Activated CD8-positive, alpha-beta memory T cell treated with anti-CD3 and anti-CD28 coated beads for 1 hour (primary cell): ENCODE measurements at places on chromosomes 2 and 18.

GRCh38 chr2:237289139-237289538 lies 124.8 kb downstream of the COL6A3 start:
- DNase-seq, result no peak

DNA sequence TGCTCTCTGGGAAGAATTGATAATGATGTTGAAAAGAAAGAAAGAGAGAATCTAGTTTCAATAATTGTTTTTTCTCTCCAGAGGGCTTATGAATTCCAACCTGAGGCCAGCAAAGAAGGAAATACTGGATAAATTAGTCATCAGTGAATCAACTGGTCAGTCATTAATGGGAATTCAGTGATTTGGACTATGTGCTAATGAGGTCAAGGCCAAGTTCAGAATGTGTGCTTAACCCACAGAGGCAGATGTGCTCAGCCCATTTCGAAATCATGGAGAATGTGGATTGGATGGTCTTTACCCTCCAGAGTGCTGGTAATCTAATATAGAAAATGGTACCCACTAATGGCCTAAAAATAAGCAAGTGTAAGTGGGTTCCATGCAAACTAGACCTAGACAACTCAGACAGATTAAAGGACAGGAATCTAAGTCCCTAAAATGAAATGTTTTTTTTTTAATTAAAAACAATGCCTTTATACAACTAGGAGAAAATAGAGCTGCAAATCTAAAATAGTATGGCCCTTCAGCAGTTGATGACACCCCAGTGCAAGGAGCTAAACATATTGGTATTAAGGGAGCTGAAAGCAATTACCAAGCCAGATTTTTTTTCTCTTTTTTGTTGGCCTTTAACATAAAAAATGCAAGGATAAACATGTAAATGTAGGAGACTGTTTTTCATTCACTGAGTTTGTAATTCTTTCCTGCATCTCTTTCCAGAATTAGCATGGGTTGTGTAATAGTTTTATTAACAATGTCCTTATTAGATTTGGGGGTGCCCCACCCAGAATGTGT lies 296.9 kb downstream of the SATB2 start:
- no peak for DNase-seq

DNA sequence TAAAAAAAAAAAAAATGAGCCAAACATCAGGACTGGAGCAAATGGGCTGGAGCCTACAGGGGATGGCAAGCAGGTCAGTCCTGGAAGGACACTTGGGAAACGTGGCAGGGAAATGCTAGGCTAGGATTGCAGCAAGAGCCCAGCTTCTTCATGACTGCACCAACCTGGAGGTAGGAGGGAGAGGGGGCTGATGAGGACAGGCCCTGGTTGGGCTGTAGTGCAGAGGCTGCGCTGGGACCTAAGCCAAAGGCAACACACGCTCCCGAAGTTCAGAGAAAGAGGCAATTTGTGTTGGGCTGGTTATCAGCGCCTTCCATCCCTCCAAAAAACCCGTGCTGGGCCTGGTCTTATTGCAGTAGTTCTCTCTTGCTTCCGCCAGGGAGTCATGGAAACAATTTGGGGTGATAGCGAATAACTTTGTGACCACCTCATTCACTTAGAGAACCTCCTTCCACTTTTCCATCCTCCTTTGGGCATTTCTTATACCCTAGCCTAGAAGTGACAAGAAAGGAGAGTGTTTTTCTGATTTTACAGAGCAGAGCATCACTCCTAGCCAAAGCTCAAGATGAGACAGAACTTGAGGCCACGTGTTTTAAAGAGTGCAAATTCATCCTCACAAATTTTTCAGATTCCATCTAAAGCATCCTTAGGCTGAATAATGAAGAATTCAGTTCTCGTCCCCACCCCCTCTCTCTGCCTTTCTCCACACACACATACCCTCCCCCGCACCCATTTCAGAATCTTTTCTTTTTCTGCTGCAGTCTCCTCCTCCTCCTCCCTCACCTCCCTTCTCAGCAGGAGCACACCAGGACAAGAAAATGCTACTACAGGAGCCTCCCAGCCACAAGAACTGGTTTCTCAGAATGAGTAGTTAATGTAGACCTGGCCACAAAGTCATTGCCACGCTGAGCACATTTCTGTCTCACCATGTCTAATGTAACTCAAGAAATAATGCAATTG lies 82.5 kb upstream of the STPG4 start:
- DNase-seq, result no peak

DNA sequence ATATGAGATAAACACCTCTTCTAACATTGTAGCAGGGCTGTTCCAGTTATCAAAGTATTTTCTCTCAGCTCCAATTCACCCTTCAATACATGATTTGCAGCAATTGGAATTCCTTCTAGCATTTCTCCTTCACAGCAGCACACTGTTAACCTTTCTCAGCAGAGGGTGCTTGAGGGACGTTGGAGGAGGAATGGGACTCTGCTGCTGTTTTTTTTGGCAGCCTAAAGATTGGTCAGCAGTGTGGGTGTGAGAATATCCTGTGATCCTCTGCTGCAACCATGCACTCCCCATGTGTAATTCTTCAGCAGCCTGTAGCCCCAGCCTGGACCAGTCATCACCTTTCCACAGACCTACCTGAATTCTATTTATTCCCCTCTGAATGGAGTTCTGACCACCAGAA lies 1708.9 kb upstream of the CELF4 start:
- DNase-seq, result no peak

DNA sequence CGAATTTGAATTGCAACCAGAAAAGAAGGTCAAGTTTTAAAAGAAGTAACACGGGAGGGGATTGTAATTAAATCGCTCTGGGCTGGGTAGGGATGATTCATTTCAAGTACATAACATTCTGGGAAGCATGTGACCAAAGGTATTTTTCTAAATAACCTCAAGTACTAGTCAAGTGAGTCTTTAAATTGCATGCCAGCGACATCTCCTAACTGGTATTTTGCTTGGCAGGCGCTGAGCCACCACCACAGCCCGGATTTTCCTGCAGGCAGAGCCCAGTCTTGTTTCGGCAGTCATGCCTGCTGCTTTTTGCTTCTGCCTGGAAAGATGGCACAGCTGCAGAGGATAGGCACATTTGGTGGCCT lies 33.7 kb upstream of the NPAS2 start:
- no peak for DNase-seq

GRCh38 chr18:54181856-54182602 lies 42.4 kb downstream of the MBD2 start:
- no peak for DNase-seq

- DNase-seq, result no peak
These were observed 36.3 kb downstream of the VSNL1 start for GRCh38 chr2:17576802-17577201.

DNA sequence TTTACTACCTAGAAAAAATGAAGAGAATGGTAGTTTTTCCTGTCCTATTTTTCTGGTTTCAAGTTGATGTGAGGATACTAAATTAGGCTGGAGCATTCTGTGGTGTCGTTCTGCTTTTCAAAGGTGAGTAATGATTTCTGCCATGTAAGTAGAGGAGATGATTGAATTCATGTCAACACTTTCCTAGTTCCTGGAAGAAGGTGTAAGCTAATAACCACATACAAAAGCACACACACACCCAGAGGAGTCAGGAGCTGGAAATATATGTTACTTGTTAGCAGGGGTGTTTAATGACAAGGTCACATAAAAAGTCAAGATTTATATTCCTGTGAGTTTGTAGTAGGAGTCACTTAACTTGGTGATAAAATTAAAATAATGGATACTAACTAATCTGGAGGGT lies 172.1 kb downstream of the TMX3 start:
- DNase-seq, result no peak

DNA sequence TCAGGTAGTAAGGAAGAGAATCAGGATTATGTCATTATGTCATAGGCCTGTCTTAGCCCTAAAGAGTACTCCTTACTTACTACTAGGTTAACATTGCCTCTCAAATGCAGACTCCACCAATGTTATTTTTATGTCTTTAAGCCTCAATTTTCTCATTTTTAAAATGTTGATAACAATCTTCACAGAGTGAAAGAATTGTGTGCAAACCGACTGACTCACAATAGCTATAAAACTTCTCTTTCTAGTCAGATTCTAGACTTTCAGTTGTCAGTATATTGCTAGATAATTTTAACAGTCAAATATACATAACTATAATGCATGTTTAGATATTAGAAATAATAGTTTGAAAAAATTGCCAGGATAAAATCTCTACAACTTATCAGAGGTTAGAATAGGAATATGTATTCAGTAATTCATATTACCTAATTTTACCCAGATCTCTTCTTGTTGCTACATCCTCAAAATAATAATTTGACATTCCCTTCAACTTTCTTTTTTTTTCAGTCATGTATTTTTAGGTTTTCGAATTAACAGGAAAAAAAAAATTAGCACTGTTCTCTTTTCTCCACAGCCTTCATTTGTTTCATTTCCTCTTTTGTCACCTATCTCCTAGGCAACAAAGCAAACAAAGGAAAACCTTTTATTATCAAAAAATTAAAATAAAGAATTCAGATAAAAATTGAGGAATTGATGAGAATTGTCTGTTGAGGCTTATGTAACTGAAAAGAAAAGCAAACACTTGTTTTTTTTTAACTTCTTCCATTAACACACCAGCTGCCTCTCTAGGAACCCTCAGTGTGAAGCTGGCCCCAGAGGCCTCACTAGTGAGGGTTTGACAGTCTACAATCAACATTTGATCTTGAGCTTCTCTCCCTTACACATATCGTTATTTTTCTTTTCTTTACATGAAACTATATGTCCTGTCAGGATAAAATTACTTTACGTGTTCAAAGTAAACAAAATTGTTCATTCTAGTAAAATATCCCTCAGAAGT lies 279.0 kb downstream of the CALCRL start:
- DNase-seq, result no peak

DNA sequence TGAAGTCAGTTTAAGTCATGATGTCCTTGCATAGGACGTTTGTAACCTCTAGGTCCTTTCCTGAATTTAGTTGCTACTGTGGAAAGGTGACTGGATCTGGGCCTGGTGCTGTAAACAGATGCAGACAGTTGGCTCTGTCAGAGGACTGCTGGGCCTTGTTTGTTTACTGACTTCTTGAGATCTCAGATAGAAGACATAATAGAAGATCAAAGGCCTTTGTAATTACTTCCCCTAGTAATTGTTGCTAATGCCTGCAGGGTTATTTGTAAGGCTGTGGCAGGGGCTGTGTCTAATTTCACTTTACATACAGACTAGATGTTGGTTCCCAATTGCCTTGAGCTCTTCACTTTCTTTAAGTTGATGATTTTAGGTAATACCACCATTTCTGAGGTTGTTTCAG lies 42.5 kb downstream of the LYPD6B start:
- no peak for DNase-seq

GRCh38 chr2:106282462-106283170 lies 88.5 kb upstream of the UXS1 start:
- DNase-seq, result no peak

- no peak for DNase-seq
These were observed 493 bp downstream of the UCN start for GRCh38 chr2:27307545-27308358.

GRCh38 chr18:56021136-56021808 lies 433.3 kb upstream of the TCF4 start:
- DNase-seq, result no peak

DNA sequence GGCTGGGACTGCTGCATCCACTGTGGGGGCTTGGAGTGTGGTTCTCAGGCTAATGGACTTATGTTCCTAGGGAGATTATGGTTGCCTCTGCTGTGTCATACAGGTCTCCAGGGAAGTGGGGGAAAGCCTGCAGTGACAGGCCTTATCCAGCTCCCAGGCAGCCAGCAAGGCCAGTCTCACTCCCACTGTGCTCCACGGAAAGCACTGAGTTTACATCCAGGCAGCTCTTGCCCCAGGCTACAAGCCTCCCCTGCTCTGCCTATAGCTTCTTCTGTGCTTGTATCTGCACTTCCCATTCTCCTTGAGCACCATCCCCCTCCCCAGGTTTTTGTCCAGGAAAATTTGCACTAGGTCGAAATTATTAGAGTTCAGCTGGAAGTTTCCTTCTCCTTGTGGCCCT lies 231.9 kb downstream of the ZRANB3 start:
- DNase-seq, result no peak

DNA sequence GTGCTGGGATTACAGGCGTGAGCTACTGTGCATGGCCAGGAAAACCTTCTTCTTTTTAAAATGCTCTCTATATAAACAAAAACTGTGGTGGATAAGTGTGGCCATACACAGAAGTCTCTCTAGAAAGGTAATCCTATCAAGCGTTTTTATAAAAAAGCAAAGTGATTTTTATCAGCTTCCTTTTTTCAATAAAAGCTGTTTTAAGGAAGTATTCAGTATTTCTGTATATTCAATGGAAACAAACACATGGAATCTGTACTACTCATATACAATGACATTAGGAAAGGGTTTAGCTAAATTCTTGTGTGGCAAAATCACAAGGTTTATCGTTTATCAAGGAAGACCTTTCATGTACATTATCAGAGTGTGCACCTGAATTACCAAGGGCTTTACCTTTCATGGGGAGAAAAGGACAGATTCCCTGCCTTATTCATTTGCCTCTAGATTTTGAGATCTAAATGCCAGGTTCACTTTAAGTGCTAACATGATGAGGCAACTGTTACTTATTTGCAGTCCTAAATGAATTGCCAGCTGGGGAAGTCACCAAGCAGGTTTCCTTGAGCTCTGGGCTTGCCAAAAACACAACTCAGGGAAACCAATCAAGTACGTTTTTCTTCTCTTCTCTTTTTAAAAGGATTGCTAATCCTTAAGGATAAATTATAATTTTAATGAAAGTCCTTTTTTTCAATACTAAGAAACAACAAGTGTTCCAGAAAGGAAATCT lies 70.8 kb downstream of the RTN4 start:
- DNase-seq, result no peak

- DNase-seq, result no peak
These were observed 15.3 kb upstream of the RIT2 start for GRCh38 chr18:43130716-43131260.

- no peak for DNase-seq
These were observed 203.4 kb downstream of the ASXL3 start for GRCh38 chr18:33781429-33781828.

GRCh38 chr2:66198873-66199272 lies 236.1 kb upstream of the MEIS1 start:
- DNase-seq, result no peak

GRCh38 chr18:34522603-34523002 lies 187.5 kb upstream of the DTNA start:
- no peak for DNase-seq

- DNase-seq, result no peak
These were observed 439.0 kb downstream of the IRS1 start for GRCh38 chr2:226360658-226361057.

DNA sequence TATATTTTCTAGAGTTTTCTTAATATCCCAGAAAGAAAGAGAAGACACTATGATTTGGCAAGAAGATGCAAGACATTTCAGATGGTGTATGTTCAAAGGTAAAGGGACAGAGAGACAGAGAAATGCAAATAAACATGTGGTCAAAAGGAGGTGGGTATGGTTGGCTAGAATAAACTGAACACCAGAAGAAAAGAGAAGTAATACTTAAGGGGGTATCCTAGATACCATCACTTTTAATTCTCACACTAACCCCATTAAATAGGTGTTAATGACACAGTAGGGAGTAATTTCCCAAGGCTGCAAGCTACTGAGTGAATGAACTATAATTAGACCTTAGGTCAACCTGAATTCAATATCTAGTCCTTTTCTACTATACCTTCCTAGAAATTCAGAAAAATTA lies 111.2 kb upstream of the CD226 start:
- DNase-seq, result no peak
